Hematopoietic multipotent progenitor cell (in vitro differentiated cells): ENCODE measurements at places on chromosomes 3 and 15.
A peak's percentile ranks its signal among the peaks of the same experiment; 100 is the strongest.

DNA sequence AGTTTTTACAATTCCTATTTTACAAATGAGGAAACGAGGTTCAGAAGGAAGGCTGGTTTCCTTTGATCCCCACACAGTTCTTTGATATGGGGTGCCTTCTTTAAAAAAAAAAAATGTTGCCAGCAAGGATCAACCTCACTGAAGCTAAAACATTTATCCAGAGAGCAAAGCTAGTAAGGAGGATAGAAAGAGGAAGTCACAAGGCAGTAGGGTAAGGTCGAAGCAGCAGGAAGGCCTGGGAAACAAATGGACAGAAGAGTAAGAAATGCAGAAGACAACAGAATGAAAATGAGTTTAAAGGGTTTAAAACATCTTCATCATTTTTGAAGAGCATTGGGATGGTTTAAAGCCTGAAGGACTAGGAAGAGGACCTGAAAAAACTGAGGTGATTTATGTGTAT lies 30.6 kb upstream of the CP start:
- DNase-seq, result peak; percentile 29

DNA sequence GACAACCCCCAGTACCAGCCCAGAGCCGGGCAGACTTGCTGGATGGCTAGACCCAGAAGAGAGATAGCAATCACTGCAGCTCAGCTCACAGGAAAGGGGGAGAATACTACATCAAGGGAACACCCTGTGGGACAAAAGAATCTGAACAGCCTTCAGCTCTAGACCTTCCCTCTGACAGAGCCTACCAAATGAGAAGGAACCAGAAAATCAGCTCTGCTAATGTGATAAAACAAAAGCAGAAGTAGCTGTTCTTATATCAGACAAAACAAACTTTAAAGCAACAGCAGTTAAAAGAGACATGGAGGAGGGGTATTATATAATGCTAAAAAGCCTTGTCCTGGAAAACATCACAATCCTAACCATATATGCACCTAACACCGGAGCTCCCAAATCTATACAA lies 283.3 kb downstream of the KLF13 start:
- no peak for DNase-seq

- no peak for DNase-seq
These were observed 317.6 kb upstream of the ZNF385D start for GRCh38 chr3:22068619-22069018.

GRCh38 chr3:71881041-71881440 lies 96.1 kb upstream of the PROK2 start:
- no peak for DNase-seq

DNA sequence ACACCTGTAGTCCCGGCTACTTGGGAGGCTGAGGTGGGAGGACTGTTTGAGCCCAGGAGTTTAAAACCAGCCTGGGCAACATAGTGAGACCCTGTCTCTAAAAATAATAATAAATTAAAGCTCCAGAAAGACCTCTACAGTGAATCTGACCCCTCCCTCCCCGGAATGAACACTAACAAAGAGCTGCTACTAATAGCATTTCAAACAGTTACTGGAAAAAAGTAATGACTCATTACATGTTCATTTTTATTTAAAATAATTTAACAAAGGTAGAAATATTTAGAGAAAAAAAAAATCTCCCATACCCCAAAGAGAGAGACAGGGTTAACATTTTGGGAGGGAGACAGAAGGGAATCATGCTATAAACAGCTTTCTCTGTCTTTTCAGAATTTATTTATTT lies 2.2 kb upstream of the UBA3 start:
- DNase-seq, result no peak

DNA sequence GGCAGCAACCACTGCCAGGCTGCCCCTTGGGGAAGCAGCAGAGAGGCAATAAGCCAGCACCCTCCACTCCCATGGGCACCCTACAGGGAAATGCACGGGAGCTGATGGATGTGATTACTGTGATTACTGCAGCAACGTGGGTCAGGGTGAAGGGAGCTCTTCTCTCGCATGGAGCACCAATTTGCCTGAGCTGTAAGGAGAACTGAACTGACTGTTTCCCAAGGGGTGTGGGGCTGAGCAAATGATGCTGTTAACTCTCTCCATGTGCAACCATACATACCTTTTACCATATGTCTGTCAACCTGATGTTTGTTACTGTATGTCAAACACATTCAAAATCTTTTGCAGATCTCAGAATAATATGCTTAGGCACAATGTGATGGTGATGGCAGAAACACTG lies 680.6 kb downstream of the SQOR start:
- no peak for DNase-seq

- no peak for DNase-seq
These were observed 803.3 kb downstream of the DIPK2A start for GRCh38 chr3:144774897-144775296.

- DNase-seq, result no peak
These were observed 107.2 kb upstream of the MME start for GRCh38 chr3:154972951-154973350.

GRCh38 chr3:4834403-4834866 lies 144.8 kb upstream of the BHLHE40 start:
- DNase-seq, result no peak

GRCh38 chr15:60424006-60424405 lies 26.2 kb upstream of the ANXA2 start:
- no peak for DNase-seq

DNA sequence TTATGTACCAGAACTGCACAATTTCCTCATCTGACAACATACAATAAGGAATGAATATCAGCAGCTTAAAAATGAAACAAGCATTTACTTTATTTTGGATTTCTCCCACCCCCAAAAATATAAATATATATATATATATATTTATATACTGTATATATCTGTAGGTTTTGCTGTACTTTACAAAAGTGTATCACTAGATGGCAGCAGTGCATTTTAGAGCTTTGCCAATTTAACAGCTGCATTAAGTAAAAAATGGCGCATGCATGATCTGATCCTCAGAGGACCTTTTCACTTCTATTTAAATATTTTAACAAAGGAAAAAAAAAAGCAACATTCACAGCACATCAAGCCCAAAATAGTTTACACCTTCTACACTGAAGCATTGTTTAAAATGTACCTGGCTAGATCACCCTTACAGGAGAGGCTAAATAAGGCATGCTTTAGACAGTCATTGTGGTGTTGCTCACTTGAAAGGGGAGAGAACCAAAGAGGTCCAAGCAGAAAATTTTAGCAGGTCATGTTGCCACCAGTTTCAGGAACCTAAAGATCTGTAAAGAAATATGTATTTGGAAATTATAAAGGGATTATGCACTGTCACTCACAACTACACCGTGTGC lies 72.6 kb downstream of the NPTN start:
- no peak for DNase-seq

- DNase-seq, result peak; percentile 64
These were observed 880 bp upstream of the CHRNA7 start for GRCh38 chr15:32029409-32029861.

- DNase-seq, result no peak
These were observed 106.6 kb downstream of the LSAMP start for GRCh38 chr3:116338713-116339112.

- DNase-seq, result no peak
These were observed 665 bp downstream of the FRMD4B start for GRCh38 chr3:69385123-69385722.

- peak; percentile 68 for DNase-seq
These were observed 63.7 kb downstream of the SLC30A4 start for GRCh38 chr15:45458746-45459403.

DNA sequence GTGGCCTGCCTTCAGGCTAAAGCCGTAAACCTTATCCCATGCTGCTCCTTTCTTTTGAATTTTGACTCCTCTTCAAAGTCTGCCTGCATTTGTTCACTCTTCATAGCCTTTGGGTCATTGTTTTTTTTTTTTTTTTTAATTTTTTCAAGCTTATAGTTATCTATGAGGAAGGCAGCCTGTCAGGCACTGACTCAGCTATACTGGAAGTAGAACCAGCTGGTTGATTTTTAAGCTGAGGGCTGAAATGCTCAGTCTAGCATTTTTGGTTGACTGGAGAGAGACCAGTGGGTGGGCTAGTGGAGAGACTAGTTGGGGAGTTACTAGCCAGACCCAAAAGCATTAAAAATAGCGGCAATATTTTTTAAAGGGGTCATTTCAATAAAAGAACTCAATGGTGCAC lies 44.1 kb downstream of the C3orf20 start:
- no peak for DNase-seq

GRCh38 chr15:86540840-86541467 lies 461.3 kb downstream of the AGBL1 start:
- DNase-seq, result no peak

GRCh38 chr3:59660376-59660775 lies 610.6 kb upstream of the CFAP20DC start:
- no peak for DNase-seq
